ENCODE measurements at places on chromosomes 1 and 21. TPM values are rescaled to one million over a fixed set of nuclear protein-coding genes. Genes with fewer than 3 reads are reported as not detected.

The OR14K1 gene
- total RNA-seq = not detected

The AADACL3 gene
- not detected for total RNA-seq

The CLCA1 gene
- not detected for total RNA-seq

DNA sequence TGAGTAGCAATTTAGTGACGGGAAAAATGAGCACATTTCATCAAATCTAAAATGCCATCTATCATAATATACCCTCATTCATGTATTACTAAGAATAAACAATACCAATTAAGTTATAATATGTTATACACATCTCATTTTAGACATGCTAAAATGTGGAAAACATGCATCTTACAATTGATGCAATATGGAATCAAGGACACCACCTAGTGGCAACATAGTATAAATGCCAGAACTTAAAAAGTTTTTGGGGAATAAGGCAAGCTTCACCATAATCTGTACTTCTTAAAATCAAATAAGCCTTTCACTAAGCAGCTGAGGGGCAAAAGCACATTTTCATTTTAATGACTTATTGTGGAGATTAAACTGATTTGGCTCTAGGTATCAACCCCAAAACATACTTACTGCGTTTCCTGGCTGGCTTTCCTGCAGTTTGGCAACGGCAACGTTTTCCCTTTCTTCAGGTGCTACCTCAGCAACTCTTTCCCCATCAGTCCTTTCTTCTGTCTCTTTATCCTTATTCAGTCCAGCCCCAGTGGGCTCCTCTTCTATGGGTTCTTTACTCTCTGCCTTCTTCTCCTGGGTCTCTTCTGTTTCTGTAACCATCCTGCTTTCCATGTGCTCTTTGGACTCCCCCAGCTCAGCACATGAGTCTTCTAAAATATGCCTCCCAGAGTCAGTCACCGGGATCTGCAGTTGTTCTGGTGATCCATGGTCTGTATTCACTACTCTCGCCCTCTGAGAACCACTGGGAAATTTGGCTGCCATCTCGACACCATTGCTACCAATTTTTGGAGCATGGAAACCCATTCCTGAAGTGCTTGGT is 11.4 kb downstream of the SDE2 start:
- DNase-seq = no peak

DNA sequence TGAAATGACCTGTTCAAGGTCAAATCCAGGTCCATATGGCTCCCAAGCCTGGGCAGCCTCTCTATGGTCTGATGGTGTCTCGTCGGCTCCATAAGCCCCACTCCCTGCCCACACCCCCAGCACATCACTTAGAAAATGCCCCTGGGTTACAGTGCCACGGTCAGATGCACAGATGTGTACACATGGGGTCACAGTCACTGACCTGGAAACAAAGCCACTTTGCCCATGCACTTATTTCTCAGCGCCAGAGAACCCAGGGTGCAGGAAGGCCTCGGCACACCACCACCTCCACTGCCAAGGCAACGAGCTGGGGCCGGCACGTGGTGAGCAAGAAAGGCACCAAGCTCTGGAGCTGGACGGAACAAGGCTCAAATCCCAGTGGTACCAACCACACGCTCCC is 24.7 kb downstream of the IFFO2 start:
- DNase-seq = no peak

- no peak for DNase-seq
Observed at GRCh38 chr1:44012404-44012803, 18.9 kb downstream of the SLC6A9 start.

DNA sequence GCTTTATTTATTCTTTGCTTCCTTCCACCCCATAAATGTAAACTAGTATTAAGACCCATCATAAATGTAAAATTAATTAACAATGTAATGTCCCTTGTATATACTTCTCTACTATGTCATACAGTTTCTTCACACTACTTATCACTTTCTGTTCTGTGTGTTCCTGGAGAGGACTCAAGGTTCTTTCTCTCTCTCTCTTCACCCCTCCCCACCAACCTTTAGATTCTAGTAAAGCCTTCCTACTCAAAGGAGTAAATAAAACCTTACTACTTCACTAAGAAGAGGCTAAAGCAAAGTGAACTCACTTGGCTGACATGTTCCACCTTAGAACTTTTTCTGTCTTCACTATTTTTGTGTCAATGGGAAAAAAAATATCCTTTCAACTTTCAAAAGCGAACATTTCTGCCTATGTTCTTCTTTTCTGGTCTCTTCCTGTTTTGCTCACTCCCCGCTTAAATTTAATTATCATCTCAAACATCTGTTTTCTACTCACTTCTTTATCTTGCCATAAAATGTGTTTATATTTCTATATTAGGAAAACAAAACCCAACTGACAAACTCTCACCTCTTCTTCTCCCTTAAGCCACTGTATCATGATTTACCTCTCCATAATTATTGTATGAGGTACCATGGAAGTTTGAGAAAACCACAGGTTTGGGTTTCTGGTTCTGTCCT is 260.3 kb downstream of the DPYD start:
- DNase-seq = no peak

DNA sequence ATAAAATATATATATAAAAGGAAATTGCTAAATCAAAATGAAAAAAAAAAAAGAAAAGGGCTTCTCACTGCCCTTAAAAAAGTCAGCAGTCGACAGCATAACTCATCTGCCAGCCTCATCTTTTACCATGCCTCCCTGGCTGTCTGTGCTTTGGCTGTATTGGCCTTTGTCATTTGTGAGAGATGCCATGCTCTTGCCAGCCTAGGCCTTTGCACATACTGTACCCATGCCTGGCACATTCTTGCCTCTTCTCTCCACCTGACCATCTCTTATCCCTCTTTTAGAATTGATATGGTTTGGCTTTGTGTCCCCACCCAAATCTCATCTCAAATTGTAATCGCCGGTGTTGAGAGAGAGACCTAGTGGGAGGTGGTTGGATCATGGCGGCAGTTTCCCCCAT is 37.1 kb downstream of the DIRAS3 start:
- DNase-seq = no peak

DNA sequence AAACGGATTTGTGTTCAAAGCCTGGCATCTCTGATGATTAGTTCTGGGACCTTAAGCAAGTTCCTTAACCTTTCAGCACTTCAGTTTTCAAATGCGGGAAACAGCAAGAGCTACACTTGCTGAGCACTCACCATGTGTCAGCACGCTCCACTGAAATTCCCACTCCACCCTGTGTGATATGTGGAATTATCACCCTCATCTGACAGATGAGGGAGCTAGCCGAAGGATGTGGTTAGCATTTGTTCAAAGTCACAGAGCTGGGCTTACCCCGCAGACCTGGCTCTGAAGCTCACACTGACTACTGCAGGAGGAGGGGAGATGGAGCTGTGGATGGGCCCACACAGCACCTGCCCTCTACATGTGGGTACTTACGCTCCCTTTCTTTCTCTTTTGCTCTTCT is 29.1 kb downstream of the IL12RB2 start:
- no peak for DNase-seq

All from Right ventricle myocardium superior (tissue), 1 donor.